ENCODE measurements at places on chromosomes 13 and 19. TPM values are rescaled to one million over a fixed set of nuclear protein-coding genes. Genes with fewer than 3 reads are reported as not detected.

FXYD1 gene
- total RNA-seq: not detected

SCEL gene
- total RNA-seq: not detected

GPR4 gene
- total RNA-seq: not detected

TMEM255B gene
- 1.4 TPM for total RNA-seq

FCAR gene
- 0.95 TPM for total RNA-seq

FLT3 gene
- total RNA-seq: not detected

ICAM4 gene
- total RNA-seq: not detected

F10 gene
- not detected for total RNA-seq

DZIP1 gene
- 39.1 TPM for total RNA-seq

KLK14 gene
- total RNA-seq: not detected

SHC2 gene
- not detected for total RNA-seq

TNNT1 gene
- 1.7 TPM for total RNA-seq

TTC9B gene
- total RNA-seq: not detected

POSTN gene
- 10.5 TPM for total RNA-seq

SYNGR4 gene
- total RNA-seq: not detected

NR2F6 gene
- total RNA-seq: 87.8 TPM

EGLN2 gene
- total RNA-seq: 63.2 TPM

FCHO1 gene
- total RNA-seq: 0.82 TPM

NHLRC3 gene
- total RNA-seq: 3.8 TPM

C5AR1 gene
- total RNA-seq: not detected

RUBCNL gene
- not detected for total RNA-seq

NCAN gene
- total RNA-seq: 0.07 TPM

OR7C1 gene
- total RNA-seq: not detected

SULT2A1 gene
- not detected for total RNA-seq

ZNF471 gene
- total RNA-seq: not detected

COG3 gene
- 18.3 TPM for total RNA-seq

CCNA1 gene
- 0.59 TPM for total RNA-seq

OSCAR gene
- total RNA-seq: not detected

BCKDHA gene
- total RNA-seq: 22.0 TPM

NFIX gene
- 53.9 TPM for total RNA-seq

SERPINE3 gene
- not detected for total RNA-seq

ZNF492 gene
- total RNA-seq: not detected

CILP2 gene
- 0.66 TPM for total RNA-seq

C19orf73 gene
- 4.6 TPM for total RNA-seq

KCNN4 gene
- total RNA-seq: 5.0 TPM

KL gene
- total RNA-seq: 2.1 TPM

ZNF600 gene
- 1.9 TPM for total RNA-seq

C19orf33 gene
- total RNA-seq: not detected

MCEMP1 gene
- total RNA-seq: not detected

MISP gene
- total RNA-seq: not detected

CDC42EP5 gene
- 10.1 TPM for total RNA-seq

ZNF264 gene
- 11.2 TPM for total RNA-seq

ZNF540 gene
- not detected for total RNA-seq

GPR12 gene
- total RNA-seq: not detected

HCN2 gene
- total RNA-seq: not detected

S1PR5 gene
- total RNA-seq: not detected

CLC gene
- not detected for total RNA-seq

CCDC169 gene
- 0.07 TPM for total RNA-seq

METTL21C gene
- total RNA-seq: not detected

CATSPERD gene
- total RNA-seq: not detected

FFAR2 gene
- not detected for total RNA-seq

CPB2 gene
- total RNA-seq: not detected

VSTM1 gene
- total RNA-seq: not detected

SLC17A7 gene
- not detected for total RNA-seq

PROZ gene
- total RNA-seq: not detected

URAD gene
- total RNA-seq: not detected

SRRM5 gene
- total RNA-seq: not detected

RGS9BP gene
- total RNA-seq: 0.37 TPM

TMEM145 gene
- total RNA-seq: not detected
